ENCODE measurements at places on chromosomes 5 and 9. TPM values are rescaled to one million over a fixed set of nuclear protein-coding genes. Genes with fewer than 3 reads are reported as not detected.

DNA sequence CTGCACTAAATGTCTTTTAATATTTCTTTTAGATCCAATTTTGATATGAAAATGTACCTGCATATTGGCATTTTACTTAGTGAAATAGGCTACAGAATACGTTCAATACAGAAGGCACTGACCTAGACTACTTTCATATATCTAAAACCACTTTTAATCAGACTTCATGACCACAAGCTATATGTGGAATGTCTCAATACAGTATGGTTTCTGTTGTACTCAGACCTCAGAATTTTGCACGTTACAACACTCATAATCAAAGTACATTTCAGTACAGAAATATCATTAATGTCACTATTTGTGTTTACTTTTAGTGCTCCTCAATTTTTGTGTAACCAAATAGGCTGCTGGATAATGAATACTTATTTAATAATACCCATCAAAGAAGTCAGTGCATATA, 74.8 kb downstream of the MEF2C start:
- H3K27ac ChIP-seq, result no peak overlapping the region
- no peak for DNase-seq
- peaks cover 5% of the 10 kb centered on the region for H3K4me1 ChIP-seq
- H3K36me3 ChIP-seq, result peaks cover 7% of the 10 kb centered on the region
- no peak overlapping the region for H3K4me3 ChIP-seq
- no peaks in the 10 kb centered on the region for H3K27me3 ChIP-seq

- H3K27ac ChIP-seq, result no peak overlapping the region
- DNase-seq, result no peak
- H3K27me3 ChIP-seq, result no peaks in the 10 kb centered on the region
Observed at GRCh38 chr9:106228861-106229260, 534.5 kb downstream of the TMEM38B start.

SARDH gene
- 3.4 TPM for total RNA-seq

DNA sequence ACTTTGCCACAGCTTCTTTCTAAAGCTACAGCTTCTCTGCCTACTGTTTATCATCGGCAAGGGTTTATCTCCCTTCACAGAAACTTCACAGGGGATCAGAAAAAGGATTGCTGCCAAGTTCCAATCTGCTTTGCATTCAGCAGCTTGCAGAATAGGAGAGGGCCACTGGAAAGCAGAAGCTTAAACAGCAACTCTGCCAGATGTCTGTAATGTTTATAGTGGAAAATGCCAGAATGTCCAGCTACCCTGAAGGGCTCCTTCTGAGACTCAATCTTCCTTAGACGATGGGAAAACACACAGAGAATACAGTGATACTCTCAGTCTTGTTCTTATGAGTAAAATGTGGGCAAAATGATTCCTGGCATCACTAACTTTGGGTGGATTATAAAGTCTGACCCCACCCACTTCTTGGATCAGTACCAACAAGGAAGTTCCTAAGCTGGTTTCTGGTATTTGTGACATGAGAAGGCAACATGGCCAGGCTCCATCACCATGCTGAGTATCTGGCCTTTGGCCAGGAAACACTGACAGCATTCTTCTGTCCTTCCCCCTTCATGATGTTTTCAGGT, 19.0 kb downstream of the STOM start:
- H3K4me3 ChIP-seq, result no peak overlapping the region
- H3K27me3 ChIP-seq, result no peaks in the 10 kb centered on the region
- peaks cover 96% of the 10 kb centered on the region for H3K36me3 ChIP-seq
- peak; percentile 59 for DNase-seq

DNA sequence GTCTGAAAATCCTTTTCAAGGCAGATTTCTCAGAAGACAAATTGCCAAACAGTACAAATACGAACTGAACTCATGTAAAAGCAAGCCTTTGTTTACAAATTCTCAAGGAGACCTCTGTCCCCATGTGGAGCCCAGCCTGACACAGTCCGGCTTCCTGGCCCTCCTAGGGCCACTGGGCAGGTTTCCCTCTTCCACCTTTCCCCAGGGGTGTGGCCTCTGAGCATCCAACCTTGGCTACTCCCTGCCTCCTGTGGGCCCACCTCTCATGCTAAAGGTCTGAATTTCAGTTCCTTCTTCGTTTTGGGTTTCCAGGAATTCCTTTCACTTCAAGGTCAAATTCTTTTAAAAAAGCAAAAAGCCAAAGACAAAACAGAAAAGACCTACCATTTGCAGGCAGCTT, 10.1 kb downstream of the DAP start:
- no peak for DNase-seq
- H3K4me3 ChIP-seq, result no peak overlapping the region
- H3K27me3 ChIP-seq, result no peaks in the 10 kb centered on the region
- H3K27ac ChIP-seq, result no peak overlapping the region
- peaks cover 10% of the 10 kb centered on the region for H3K4me1 ChIP-seq
- H3K36me3 ChIP-seq, result peaks cover 67% of the 10 kb centered on the region

OR1Q1 gene
- total RNA-seq, result not detected

SPAAR gene
- 11.9 TPM for total RNA-seq

NOXA1 gene
- 6.9 TPM for total RNA-seq

DNA sequence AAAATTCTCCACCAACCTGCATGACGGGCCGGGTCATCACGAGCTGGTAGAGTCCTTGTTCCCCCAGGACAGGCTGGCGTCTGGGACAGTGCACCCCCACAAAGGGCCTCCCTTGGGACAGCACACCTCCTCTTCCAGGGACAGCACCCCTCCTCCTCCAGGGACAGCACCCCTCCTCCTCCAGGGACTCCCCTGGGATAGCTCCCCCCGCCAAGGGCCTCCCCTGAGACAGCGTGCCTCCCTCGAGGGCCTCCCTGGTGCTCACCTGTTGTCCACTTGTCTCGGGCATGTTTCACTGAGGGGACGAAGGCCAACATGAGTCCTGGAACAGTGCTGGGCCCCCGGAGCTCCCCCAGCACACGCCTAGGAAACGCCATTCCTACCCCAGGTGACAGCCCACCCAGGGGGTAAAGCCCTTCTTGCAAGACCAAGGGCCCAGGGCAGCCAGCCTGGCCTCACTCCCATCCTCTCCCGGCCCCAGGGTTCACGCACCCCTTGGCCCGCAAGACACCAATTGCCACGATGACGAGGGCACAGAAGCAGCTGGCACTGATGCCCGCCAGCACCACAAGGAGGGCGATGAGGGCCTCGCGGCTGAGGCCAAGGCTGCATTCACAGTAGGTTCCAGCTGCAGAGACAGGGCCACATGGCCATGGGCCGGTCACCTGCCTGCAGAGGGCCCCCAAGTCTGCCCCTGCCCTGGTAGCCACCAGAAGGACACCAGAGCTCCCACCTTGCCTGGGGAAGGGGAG, 531 bp downstream of the TMEM210 start:
- H3K27ac ChIP-seq, result no peak overlapping the region
- peaks cover 57% of the 10 kb centered on the region for H3K27me3 ChIP-seq
- H3K4me3 ChIP-seq, result no peak overlapping the region
- DNase-seq, result no peak
- peaks cover 30% of the 10 kb centered on the region for H3K4me1 ChIP-seq
- H3K36me3 ChIP-seq, result no peaks in the 10 kb centered on the region

OTP gene
- total RNA-seq, result not detected

- H3K4me1 ChIP-seq, result no peaks in the 10 kb centered on the region
- H3K4me3 ChIP-seq, result no peak overlapping the region
Observed at GRCh38 chr5:148336704-148337435, 1.5 kb downstream of the SPINK9 start.

PCDHGB3 gene
- 2.2 TPM for total RNA-seq

PCDHGA2 gene
- 2.7 TPM for total RNA-seq

ADAMTS6 gene
- total RNA-seq, result 3.0 TPM

DNA sequence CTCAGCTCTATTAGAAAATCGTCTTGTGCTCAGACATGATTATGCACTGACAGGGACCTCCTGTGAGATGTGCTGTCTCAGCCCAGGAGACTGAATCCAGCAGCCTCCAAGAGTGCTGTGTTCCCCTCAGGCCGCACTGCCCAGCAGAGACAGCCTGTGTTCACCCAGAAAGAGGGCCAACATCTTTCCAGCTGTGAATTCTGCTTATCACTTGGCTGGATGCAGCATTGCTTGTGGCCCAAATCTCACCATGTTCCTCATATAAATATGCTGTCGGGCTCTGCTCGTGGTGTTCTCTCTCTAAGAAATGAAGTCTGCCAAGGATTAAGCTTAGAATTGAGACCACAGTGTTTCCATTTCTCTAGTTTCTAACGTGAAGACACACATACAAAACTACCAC, 983.0 kb upstream of the WWC1 start:
- H3K4me3 ChIP-seq, result no peak overlapping the region
- H3K27ac ChIP-seq, result no peak overlapping the region
- H3K36me3 ChIP-seq, result no peaks in the 10 kb centered on the region

CCL21 gene
- total RNA-seq, result 138 TPM

DNA sequence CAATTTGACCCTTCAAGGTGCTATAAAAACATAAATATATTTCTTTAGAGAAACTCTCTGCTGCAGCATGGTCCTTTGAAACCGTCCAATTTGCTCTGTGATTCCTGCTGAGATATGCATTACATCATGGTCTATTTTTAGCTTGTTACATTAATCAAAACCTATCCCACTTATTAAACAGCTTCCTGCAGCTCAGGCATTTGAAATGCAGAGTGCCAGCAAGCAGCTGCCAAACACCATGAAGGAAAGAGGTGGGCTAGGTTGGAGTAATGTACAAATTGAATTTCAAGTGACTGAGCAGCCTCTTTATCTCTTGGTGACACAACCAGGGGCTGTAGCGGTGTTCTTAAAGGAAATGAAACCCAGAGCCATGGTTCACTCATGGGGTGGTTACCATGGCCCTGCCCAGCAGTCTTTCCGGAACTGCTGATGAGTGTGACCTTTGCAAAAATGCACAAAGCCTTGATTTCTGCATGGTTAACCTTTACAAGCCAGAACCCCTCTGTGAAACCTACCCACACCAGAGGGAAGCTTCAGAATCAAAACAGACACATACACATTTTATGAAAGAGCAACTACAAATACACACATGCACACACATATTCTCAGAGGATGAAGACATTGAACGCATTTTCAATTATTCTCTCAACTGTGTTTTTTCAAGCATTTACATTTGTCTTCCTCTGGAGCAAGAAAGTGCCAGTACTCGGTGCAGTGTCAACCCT, 155.8 kb upstream of the ZNF608 start:
- DNase-seq, result no peak
- no peaks in the 10 kb centered on the region for H3K36me3 ChIP-seq
- H3K27me3 ChIP-seq, result no peaks in the 10 kb centered on the region
- no peak overlapping the region for H3K27ac ChIP-seq

IL31RA gene
- not detected for total RNA-seq

- no peak overlapping the region for H3K4me3 ChIP-seq
- H3K36me3 ChIP-seq, result no peaks in the 10 kb centered on the region
Observed at GRCh38 chr9:69357821-69358220, 32.8 kb downstream of the ENTREP1 start.

SDHA gene
- total RNA-seq, result 89.6 TPM

DNA sequence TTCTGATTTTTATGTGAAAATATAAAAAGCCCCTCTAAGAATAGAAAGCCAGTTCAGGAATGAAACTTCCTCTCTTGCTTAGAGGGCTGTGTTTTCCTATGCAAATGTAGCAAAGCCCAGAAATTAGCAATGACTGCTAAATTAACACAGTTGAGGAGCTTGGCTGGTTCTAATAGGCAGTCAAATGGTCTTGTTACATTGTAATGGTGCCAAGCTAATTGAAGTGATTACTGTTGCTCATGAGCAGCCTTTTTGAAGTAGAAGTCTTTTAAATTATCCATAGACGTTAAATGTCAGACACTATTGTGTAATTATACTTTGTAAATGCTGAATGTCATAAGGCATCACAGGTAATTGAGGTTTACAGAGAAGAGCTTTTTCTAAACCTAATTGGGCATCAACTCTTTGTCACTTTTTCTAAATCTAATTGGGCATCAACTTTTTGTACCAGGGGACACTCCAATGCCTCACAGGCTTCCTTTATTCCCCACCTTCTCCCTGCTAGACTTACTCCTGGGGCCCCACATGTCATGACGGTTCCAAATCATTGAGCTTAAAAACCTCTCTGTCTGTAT, 229.1 kb downstream of the PSAT1 start:
- no peak for DNase-seq
- H3K36me3 ChIP-seq, result no peaks in the 10 kb centered on the region
- no peaks in the 10 kb centered on the region for H3K27me3 ChIP-seq
- H3K4me1 ChIP-seq, result no peaks in the 10 kb centered on the region
- H3K27ac ChIP-seq, result no peak overlapping the region

DNA sequence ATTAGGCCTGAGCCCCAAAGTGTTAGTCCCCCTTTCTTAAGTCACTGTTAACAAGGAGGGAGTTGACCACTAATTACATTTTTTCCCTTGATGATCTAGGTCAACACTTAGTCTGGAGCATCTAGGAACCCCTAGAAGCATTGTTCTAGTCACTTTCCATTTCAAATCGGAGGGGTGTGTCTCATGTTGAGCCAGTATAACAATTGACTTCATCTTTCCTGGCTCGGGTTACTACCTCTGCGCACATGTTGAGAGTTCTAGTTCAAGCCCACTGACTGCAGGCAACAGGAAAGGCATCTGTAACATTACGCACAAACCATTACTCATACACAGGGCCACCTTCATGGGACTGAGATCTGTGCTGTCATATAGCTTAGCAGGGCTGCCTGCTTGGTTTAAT, 164.9 kb downstream of the NTRK2 start:
- no peaks in the 10 kb centered on the region for H3K27me3 ChIP-seq
- no peak overlapping the region for H3K27ac ChIP-seq
- H3K4me1 ChIP-seq, result no peaks in the 10 kb centered on the region
- no peak for DNase-seq

DNA sequence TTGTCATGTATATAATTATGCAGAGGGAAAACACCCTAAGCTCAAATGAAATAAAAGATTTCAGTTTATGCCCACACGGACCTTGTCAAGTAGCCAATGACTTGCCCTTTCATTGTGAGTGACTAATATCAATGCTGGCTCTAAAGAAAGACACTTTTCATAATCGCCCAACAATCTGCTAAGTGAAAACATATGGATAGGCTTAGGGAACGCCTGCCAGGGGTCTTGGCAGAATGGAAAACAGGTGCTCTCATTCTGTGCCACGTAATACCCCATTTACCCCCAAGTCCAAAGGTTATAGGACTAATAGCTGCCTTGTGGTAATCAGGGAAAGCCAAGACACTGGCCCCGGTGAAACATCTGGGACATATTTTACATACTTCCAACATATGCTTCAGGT, 157.7 kb downstream of the SLF1 start:
- H3K4me3 ChIP-seq, result no peak overlapping the region
- no peak for DNase-seq
- H3K4me1 ChIP-seq, result no peaks in the 10 kb centered on the region
- no peak overlapping the region for H3K27ac ChIP-seq
- H3K27me3 ChIP-seq, result no peaks in the 10 kb centered on the region

DNA sequence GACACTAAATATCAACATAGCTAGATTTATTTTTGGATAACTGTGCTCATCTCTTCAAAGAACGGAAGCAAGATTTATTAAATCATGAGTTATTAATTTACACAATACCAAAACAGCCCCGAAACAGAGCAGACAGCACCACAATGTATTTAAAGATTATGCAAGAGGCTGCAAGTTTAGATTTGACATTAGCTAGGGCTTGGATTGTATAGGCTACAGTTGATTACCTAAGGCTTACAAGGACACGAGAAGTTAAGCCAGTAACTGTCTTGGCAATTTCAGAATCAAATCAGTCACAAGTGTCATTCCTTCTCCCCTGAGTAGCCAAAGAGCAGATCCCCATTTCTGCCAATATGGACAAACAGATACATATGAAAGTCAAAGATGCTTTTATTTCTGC, 152.6 kb downstream of the MED27 start:
- H3K4me1 ChIP-seq, result no peaks in the 10 kb centered on the region
- no peaks in the 10 kb centered on the region for H3K36me3 ChIP-seq
- no peaks in the 10 kb centered on the region for H3K27me3 ChIP-seq
- H3K27ac ChIP-seq, result no peak overlapping the region
- H3K4me3 ChIP-seq, result no peak overlapping the region

CAMK4 gene
- 2.7 TPM for total RNA-seq

SPAG8 gene
- total RNA-seq, result 13.3 TPM

All from lower lobe of right lung (tissue), 2 donors.